Ovary (tissue), 10 donors: ENCODE measurements at places on chromosomes 7 and 10. TPM values are rescaled to one million over a fixed set of nuclear protein-coding genes. Genes with fewer than 3 reads are reported as not detected.

The KLLN gene
- polyA plus RNA-seq: 0.22 TPM

The C10orf88 gene
- 8.7 TPM for polyA plus RNA-seq

The PTF1A gene
- polyA plus RNA-seq: not detected

The LDB3 gene
- polyA plus RNA-seq: 9.0 TPM

The GSDME gene
- polyA plus RNA-seq: 20.3 TPM

The CACNB2 gene
- 11.6 TPM for polyA plus RNA-seq

The CCL24 gene
- polyA plus RNA-seq: 1.1 TPM

The TIMM23B gene
- 11.7 TPM for polyA plus RNA-seq

The NPFFR1 gene
- polyA plus RNA-seq: 0.04 TPM

The POMZP3 gene
- polyA plus RNA-seq: 15.3 TPM

The ITGA8 gene
- polyA plus RNA-seq: 58.0 TPM

The MSMB gene
- not detected for polyA plus RNA-seq

The DIP2C gene
- polyA plus RNA-seq: 12.7 TPM

The SLC39A12 gene
- polyA plus RNA-seq: 0.02 TPM

The CDH23 gene
- 13.3 TPM for polyA plus RNA-seq

The PRF1 gene
- polyA plus RNA-seq: 4.5 TPM

The CACNA2D1 gene
- 6.6 TPM for polyA plus RNA-seq

The ZC3HAV1L gene
- polyA plus RNA-seq: 7.0 TPM

The TUBAL3 gene
- not detected for polyA plus RNA-seq

The PRLHR gene
- 0.06 TPM for polyA plus RNA-seq

The PNLIP gene
- polyA plus RNA-seq: 3.2 TPM

The DOCK1 gene
- polyA plus RNA-seq: 24.7 TPM

The CYP3A4 gene
- 0.05 TPM for polyA plus RNA-seq

The SFTPA1 gene
- 0.10 TPM for polyA plus RNA-seq

The JAKMIP3 gene
- 1.4 TPM for polyA plus RNA-seq

The PON1 gene
- polyA plus RNA-seq: 0.30 TPM

The GPR15LG gene
- polyA plus RNA-seq: not detected

The AKR1C2 gene
- polyA plus RNA-seq: 9.8 TPM

The SPDYE2 gene
- polyA plus RNA-seq: not detected

The TLX1 gene
- polyA plus RNA-seq: not detected

The SUV39H2 gene
- polyA plus RNA-seq: 3.0 TPM

The RBP3 gene
- polyA plus RNA-seq: not detected

The ACHE gene
- polyA plus RNA-seq: 0.37 TPM

The NXPH1 gene
- 0.12 TPM for polyA plus RNA-seq

The IDI2 gene
- polyA plus RNA-seq: not detected

The CELF2 gene
- polyA plus RNA-seq: 45.7 TPM

The TSPAN13 gene
- polyA plus RNA-seq: 8.1 TPM

The LMTK2 gene
- 4.4 TPM for polyA plus RNA-seq

The EN2 gene
- polyA plus RNA-seq: 0.35 TPM

The KCNK18 gene
- polyA plus RNA-seq: not detected

The TRIM73 gene
- 1.2 TPM for polyA plus RNA-seq

The DOCK4 gene
- polyA plus RNA-seq: 9.5 TPM

The DENND10 gene
- 29.9 TPM for polyA plus RNA-seq

The CLEC5A gene
- polyA plus RNA-seq: 0.31 TPM

The SPAM1 gene
- polyA plus RNA-seq: not detected
